ENCODE measurements at places on chromosomes 6 and 20.
A peak's percentile ranks its signal among the peaks of the same experiment; 100 is the strongest.

GRCh38 chr20:49559411-49560081 lies 8.4 kb downstream of the PTGIS start:
- no peak for DNase-seq

DNA sequence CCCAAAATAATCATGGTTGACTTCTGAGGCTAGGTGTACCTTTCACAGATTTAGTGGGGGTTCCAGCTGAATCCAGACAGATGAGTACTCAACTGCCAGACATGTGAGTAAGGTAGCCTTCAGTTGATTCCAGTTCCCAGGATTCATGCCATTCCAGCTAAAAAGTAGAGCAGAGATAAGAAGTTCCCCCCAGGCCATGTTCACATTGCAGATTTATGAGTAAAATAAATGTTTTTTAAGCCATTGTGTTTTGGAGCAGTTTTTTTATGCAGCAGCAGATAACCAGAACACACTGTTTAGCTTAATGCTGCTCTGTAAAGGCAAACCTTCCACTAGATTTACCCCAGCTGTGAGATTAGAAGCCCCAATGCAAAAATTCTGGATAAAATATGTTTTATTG lies 245.0 kb downstream of the RFPL4B start:
- DNase-seq = no peak

GRCh38 chr6:109595998-109596397 lies 95.0 kb downstream of the AK9 start:
- DNase-seq = peak; percentile 5

DNA sequence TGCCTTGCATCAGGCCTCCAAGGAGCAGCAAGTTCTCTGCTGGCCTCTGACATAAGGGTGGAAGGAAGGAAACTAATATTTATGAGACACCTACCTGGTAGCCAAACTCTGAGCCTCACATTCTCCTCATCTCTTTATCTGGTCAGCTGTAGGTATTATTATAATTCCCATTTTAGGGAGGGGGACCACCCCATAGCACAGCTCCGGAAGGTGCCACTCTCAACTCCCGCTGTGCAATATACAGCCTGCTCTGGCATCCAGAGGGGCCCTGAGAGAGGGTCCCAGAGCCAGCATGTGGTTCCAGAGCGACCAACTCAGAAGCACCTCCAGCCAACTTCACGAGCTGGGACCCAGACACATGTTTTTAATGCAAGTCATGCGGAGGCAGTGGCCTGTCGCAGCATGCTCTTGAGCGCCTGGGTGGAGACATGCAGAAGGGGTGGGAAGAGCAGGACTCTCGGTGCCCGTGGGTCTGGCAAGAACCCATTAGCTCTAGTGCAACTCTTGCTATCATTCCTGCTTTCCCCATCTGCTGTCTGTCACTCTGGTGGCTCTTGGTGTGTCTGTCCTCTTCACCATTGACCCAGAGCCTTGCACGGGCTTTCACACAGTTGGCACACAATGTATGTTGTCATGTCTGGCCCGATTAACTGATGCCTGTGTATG lies 15.0 kb upstream of the MYMX start:
- DNase-seq = no peak

- no peak for DNase-seq
These were observed 30.3 kb upstream of the ADGRG6 start for GRCh38 chr6:142271476-142271875.

DNA sequence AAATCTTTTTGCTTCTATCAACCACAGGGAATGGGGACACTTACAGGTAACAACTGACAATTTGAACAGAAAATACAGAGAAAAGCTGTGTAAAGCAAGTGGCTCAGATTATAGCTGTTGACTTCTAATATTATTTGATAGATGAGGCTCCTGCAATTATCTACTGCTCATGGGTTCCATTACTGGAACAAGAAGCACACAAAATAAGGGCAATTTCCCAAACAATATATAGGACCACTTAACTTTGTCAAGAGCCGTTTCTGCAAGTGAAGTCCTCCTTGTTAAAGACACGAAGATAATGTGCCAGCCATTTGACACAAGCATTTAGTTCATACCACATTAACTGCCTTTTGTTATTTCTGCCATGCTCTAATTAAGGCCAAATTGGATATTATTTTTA lies 315.5 kb upstream of the ARID1B start:
- DNase-seq = no peak

Measured in RPMI8226 (cell line).